ENCODE measurements at places on chromosomes 7 and 10.

GRCh38 chr10:132458586-132459300, 61.7 kb downstream of the PWWP2B start:
- DNase-seq, result no peak

- DNase-seq, result no peak
Observed at GRCh38 chr7:5429253-5429856, 5.7 kb upstream of the TNRC18 start.

DNA sequence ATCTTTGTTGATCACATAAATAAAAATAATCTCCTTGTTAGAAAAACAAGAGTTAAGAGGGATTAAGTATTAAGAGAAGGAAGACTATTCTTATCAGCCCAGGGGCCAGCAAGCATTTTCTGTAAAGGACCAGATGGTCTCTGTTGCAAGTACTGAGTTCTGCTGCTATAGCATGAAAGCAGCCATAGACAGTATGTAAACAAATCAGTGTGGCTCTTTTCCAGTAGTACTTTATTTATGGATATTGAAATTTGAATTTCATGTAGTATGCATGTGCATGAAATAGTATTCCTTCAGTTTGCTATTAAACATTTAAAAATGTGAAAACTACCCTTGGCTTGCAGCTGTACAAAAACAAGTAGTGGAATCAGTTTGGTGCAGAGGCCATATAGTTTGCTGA, 81.7 kb downstream of the STK31 start:
- no peak for DNase-seq

- no peak for DNase-seq
Observed at GRCh38 chr10:28761084-28761846, 83.9 kb downstream of the BAMBI start.

- no peak for DNase-seq
Observed at GRCh38 chr10:93068411-93069244, 5.1 kb upstream of the CYP26A1 start.

DNA sequence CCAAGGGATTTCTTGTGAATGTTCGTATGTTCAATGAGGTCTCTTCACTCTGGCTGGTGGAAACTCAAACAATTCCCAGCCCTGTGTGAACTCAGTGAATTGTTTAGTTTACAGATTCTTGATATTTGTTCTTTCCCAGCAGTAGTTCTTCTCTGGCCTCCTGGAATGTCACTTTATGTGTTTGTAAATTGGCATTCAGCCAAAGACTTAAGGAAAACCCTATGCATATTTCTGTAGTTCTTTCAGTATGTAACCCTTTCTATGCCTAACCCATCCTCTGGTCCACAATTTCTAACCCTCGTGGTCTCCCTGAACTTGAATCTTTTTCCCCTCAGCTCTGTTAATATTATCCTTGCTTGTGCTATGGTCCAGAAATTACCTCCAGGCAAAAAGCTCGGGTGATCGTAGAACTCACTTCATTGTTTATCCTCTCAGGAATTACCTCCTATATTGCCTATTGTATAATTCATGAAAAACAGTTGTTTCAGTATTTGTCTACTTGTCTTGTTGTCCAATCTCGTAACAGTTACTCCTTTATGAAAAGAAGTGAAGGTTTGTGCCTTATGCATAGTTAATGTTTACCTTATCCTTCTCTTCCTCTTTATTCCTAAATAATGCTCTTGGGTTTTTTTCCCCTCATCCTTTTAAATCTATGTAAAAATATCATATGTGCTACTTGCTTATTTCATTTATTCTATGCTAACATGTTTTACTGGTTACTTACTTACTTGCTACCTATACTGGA, 23.7 kb upstream of the AGR3 start:
- no peak for DNase-seq

GRCh38 chr7:34236057-34236456, 330.7 kb downstream of the BMPER start:
- no peak for DNase-seq

DNA sequence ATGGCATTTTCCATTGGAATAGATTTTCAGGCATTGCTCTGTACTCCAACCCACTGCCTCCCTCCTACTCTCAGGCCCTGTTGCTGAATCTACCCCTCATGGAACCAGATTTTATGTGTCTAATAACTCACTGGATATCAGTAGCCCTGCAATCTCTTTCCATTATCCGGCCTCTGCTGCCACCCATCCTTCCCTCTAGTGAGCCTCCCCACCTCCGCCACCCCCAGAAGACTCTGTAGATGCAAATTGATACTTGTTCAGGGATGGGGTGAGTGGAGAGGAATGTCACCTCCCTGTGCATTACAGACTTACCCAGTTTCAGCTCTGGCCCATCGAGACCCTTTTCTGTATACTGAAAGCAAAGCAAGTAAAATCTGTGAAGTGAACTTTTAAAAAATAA, 52.3 kb upstream of the PHYHIPL start:
- no peak for DNase-seq

GRCh38 chr10:69512901-69513300, 60.3 kb downstream of the NEUROG3 start:
- DNase-seq, result no peak

- no peak for DNase-seq
Observed at GRCh38 chr7:102272075-102272916, 14.4 kb upstream of the SH2B2 start.

- no peak for DNase-seq
Observed at GRCh38 chr7:131012477-131013031, 278.5 kb upstream of the KLF14 start.

- no peak for DNase-seq
Observed at GRCh38 chr10:111113238-111113960, 36.6 kb downstream of the ADRA2A start.

GRCh38 chr10:25076506-25077177, 60.2 kb downstream of the THNSL1 start:
- DNase-seq, result no peak

GRCh38 chr10:102268375-102268888, 23.1 kb downstream of the GBF1 start:
- no peak for DNase-seq

GRCh38 chr10:3996697-3997096, 211.7 kb upstream of the KLF6 start:
- DNase-seq, result no peak

DNA sequence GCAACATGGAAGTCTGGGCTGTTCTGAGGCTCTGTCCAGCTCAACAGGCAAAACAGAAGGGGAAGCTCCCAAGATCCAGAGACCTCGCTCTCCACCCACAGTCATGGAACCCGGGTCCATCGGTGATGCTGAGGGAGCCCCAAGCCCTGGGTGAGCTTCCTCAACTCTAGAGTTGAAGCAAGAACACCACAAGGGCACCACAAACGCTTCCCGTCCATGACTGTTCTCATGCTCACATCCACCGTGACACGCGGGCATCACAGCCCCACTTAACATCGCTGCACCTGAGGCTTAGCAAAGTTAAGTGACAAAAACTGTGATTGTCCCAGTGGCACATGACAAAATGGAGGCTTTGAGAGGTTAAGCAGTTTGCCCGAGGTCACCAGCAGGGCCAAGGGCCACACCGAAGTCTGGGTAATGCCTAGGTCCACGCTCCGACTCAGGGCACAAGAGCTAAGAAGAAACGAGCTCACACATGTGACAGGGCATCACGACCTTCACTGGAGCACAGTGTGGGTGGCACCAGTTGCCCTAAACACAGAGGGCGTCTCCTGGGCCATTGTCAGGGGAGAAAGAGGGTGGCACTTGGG, 110.6 kb downstream of the OAT start:
- DNase-seq, result no peak

DNA sequence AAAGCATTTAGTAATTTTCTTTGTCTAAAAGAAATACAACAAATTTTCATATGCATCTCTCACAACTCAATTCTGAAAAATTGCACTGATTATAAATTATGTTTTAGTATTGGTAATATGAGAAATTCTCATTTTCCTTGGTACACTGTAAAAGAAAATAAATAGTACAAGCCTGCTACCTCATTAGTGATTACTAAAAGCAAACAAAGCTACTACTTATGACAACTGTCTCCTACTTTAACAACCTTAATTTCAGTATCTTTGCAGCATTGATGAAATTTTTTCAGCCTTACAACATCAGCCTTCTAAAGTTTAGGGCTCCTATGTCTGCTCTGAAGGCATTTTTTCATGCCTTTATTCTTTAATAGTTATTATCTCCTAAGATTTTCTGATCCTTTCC, 65.7 kb downstream of the MINDY3 start:
- no peak for DNase-seq

- no peak for DNase-seq
Observed at GRCh38 chr7:47578579-47579270, 3.2 kb downstream of the TNS3 start.

DNA sequence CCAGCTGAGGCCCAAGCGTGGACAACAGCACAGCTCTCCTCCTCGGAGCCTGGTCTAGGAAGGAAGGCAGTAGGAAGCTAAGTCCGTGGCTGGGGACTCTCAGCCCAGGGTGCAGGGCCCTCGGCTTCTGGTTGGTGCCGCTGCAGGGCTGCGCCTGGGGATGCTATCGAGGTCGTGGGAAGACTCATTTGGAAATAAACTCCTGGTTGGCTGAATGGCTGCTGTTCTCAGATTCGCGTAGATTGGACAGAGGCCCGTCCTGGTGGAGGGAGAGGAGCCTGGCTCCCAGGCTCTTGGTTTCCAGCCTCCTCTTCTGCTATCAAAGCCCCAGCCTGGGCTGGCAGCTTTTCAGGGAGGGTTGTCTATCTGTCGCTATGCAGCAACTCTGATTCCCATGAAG, 152.6 kb upstream of the FZD8 start:
- DNase-seq, result no peak

DNA sequence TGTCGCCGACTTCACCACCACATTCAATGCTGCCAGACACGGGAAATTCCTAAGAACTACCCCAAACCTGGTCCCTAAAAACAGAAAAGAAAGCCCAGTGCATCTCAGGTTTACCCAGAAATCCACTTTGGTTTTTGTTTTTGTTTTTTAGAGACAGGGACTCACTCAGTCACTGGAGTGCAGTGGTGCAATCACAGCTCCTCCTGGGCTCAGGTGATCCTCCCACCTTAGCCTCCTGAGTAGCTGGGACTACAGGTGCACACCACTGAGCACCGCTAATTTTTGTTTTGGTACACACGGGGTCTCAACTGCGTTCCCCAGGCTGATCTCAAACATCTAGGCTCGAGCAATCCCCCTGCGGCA, 22.8 kb downstream of the MAD1L1 start:
- no peak for DNase-seq

GRCh38 chr10:110514848-110515247, 17.1 kb downstream of the DUSP5 start:
- no peak for DNase-seq

DNA sequence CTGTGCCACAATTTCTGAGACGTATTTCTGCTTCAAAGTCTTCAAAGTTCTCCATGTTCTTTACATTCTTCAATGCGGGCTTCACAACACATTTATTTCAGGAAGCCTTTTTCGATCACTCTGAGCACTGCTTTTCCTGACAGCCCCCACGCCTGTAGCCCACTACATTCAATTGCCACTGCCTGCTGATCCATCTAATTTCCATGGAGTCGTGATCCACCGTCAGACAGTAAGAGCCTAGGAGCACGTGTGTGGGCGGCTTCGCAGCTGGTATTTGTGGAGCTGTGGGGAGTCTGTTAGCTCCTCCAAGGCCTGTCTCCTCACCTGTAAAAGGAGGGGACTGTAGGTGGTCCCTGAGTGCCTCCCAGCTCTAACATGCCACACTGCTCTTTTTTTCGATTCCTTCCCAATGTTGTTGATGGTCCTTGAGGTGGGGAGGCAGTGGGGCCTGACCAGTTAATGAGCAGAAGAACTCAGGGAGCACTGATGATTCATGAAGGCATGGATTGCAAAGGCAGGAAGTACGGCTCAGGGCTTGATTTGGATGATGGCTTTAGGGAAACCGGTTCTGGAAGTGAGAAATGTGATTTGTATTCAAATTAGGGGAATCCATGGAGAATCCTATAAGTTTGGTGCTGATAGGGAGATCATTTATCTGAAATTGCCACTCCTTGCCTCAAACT, 401.1 kb upstream of the PODXL start:
- DNase-seq, result no peak

DNA sequence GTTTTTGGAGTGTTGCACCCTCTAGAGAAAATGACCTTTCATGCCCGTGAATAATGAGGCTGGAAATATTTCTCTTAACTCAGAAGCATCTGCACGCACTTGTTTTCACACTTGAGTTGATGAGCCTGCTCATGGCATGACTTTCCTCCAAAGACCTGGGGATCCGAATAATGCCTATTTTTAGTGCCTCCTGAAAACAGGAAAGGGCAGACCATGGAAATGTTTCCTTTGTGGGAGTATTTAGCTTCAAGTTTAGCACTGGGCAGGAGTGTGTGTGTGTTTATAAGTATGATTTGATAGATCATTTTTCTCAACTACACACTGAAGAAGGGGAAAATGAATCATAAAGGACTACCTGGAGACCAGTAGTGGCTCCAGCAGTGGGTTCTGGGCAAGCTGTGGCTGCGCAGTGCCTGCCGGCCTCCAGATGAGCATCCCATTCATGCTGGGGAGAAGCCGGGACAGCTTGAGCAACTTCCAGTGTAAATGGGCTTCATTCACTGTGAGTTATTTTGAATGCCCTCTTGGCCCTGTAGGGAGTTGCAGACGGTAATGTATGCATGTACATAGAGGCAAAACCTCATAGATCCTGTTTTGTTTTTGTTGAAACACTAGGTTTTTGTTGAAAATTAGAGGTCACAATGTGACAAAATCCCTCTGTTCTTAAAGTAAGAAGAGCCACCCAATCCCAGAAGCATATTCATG, 117.8 kb upstream of the INSYN2A start:
- DNase-seq, result no peak

DNA sequence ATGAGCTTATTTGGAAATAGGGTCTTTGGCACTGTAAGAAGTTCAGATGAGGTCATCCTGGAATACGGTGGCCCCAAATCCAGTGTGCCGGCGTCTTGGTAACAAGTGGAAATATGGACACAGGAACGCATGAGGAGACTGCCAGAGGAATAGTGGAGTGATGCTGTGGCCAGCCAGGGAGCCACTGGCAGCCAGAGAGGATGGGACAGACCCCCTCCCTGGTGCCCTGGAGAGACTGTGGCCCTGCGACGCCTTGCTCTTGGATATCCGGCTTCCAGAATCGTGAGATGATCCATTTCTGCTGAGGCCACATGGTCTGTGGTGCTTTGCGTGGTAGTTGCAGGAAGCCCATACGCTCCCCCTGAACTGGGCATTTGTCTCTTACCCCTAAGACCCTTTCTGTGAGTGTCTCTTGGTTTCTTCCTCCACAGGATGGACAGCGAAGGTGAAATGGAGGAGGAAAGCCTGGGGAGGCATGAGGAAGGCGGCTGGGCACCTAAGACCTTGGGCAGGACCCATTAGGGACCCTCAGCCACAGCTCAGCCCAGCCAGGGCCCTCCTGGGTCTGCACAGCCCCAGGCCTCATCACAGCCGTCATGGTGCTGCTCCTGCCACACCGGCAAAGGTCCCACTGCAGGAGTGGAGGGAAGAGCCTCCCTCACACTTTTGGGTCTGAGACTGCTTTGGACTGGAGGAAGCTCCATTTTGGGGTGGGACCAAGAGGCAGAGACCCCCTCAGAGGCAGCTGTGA, 53.6 kb downstream of the INSIG1 start:
- DNase-seq, result no peak

GRCh38 chr7:191981-192649, at the start of gene FAM20C:
Gene FAM20C (plus strand): TSS chr7:192571. CDS start chr7:193200, 629 bp downstream.
- peak; percentile 43 for DNase-seq

GRCh38 chr10:112359606-112360307, 14.2 kb upstream of the ACSL5 start:
- DNase-seq, result no peak

All from NCI-H1048 (cell line).